H7 (cell line): ENCODE measurements at places on chromosomes 2 and 18.

GRCh38 chr2:31109633-31110192, 28.5 kb downstream of the GALNT14 start:
- DNase-seq: no peak

GRCh38 chr2:127705391-127706065, 4.2 kb downstream of the SFT2D3 start:
- no peak for DNase-seq

- DNase-seq: no peak
Observed at GRCh38 chr2:143282684-143283083, 153.5 kb downstream of the ARHGAP15 start.

DNA sequence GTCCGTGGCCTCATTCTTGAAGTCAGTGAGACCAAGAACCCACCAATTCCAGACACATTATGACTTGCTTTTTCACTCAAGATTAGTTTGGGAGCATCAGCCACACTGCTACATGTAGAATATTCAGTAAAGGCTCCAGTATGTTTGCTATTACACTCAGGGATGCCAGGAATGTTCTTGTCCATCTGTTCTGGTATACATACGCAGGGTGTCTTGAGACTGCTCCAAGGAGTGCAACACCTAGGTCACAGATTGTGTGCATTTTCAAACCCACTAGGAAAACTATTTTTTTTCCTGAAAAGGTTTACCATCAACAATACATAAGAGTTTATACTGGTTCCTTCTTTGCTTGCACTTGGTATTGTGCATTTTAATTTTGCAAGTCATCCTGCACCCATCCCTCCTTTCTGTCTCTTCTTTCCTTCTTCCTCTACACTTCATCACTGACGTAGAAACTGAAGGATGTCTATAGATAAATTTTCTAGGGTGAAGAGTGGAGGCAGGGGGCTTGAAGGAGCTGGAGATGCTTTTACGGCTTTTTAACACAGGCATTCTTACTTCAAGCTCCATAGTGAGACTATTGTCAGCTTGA, 35.3 kb upstream of the MAP2 start:
- no peak for DNase-seq
